BE2C (cell line): ENCODE measurements at places on chromosomes 4 and X.

DNA sequence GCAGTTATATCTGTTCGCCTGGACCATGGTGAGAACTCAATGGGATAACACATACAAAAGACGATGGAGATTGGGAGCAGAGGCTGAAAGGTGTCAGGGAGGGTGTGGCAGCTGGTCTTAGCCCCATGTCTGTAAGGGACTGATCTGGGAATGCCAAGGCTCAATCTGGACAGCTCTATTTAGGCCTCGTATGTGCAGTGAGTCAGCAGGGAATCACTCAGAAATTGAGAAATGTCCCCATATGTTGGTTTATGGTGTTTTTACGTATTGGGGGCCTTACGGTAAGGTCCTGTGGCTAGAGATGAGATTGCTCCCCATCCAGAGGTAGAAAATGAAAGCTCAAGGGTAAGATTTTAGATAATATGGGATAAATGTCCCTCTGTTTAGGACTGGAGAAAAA lies 71.4 kb upstream of the TTC29 start:
- DNase-seq, result no peak

DNA sequence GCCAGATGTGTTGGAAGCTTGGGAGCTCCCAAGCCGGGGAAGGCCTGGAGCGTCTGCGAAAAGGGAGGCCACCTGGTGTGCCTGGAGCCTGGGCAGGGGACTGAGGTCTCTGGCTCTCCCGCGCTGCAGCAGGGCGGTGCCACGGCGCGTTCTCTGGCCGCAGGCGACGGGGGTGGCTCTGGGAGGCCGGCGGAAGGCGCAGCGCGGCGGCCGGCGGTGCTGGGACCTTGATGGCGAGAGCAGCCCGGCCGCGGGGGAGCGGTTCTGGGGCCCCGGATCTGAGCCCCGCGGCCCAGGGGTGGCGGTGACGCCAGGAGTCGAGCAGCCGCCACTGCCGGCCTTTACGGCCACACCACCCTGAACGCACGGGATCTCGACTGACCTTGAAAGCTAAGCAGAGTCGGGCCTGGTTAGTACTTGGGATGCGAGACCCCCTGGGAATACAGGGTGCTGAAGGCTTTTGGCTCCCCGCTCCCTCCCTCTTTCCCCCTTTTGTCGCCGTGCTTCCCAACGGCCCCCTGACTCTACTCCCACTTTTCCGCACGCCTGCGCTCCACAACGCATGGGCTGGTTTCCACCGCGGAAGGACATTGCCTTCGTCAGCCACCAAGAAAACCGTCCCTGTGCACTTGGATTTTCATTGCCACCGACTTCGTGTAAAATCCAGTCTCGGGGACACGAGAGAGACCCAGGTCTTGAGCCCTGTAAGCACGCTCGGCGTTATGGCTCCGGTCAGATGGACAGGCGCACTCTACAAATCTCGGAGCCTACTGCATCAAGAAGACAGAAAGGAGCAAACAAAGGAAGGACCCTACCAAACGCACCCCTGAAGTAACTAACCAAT lies 9.5 kb downstream of the FRG2 start:
- DNase-seq, result peak; percentile 31

DNA sequence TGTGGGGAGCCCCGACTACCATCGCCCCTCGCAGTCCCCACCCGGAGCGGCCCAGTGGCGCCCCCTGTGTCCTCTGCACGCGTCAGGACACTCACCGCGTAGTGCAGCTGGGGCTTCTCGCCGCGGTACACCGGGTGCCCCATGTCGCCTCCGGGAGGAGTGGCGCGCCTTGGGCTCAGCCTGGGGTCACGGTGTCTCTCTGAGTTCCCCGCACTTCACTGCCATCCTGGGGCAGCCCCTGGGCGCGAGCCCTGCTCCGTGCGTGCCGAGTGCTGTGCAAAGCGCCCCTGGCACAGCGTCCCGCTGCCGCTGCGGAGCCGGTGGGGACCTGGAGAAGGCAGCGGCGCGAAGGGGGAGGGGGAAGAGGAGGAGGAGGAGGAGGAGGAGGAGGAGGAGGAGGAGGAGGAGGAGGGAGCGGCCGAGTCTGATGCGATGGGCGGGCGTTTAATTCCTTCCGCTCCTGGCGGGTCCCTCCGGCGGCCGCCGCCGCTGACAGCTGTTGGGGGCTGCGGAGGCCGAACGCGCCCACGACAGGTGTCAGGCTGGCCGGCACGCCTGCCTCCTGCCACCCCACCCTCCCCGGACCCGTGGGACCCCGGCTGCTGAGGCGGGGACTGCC lies 134.3 kb downstream of the AMELX start:
- no peak for DNase-seq

- DNase-seq, result no peak
Observed at GRCh38 chrX:107750263-107750662, 25.3 kb downstream of the TSC22D3 start.

DNA sequence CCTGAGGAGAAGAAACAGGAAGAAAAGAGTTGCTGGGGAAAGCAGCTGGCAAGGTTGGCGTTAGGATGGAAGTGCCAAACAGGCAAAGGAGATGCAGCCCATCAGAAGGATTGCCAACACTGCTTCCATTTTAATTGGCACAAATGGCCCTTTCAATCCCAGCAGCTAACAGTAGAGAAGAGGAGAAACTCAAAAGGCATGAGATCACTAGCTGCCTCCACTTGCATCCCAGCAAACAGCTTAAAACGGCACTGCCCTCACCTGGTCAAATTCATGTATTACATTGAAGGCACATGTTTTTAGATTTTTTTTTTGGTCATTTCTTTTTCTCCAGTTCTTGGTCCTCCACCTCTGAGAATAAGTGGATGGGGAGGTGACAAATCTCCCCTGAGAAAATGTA lies 14.9 kb upstream of the LOC101059915 start:
- DNase-seq, result peak; percentile 42

GRCh38 chrX:43718081-43718480 lies 62.0 kb downstream of the MAOA start:
- DNase-seq, result no peak

DNA sequence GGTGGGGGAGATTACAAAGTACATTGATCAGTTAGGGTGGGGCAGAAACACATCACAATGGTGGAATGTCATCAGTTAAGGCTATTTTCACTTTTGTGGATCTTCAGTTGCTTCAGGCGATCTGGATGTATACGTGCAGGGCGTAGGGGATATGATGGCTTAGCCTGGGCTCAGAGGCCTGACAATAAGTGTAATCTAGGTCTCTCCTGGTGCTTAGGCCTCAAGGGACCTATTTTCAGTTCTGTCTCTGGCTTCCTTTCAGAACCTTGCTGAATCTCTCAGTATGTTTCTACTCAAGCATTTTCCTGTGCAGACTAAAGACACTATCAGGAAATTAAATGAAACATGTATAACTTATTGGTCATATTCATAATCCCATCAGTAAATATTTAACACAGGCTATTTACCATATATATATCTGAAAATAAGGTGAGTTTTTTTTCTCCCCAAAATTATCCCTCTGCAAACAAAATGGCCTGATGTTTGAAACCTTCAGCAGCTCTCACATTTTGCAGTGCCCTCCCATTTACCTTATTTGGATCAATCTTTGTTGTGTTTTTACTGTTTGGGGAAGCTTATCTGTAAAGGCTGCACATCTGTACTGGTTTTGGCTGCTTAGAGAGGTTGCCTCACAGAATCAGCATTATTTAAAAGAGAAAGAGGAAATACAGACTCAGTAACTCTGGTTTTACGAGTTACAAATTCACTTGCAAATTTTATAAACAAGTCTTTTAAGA lies 2.3 kb upstream of the ZCCHC4 start:
- no peak for DNase-seq

- no peak for DNase-seq
Observed at GRCh38 chrX:11837437-11837836, 79.4 kb downstream of the MSL3 start.
